T-helper 17 cell (primary cell): ENCODE measurements at places on chromosomes 3 and 15.

GRCh38 chr3:28989646-28990089 is 291.2 kb upstream of the RBMS3 start:
- no peak for DNase-seq

DNA sequence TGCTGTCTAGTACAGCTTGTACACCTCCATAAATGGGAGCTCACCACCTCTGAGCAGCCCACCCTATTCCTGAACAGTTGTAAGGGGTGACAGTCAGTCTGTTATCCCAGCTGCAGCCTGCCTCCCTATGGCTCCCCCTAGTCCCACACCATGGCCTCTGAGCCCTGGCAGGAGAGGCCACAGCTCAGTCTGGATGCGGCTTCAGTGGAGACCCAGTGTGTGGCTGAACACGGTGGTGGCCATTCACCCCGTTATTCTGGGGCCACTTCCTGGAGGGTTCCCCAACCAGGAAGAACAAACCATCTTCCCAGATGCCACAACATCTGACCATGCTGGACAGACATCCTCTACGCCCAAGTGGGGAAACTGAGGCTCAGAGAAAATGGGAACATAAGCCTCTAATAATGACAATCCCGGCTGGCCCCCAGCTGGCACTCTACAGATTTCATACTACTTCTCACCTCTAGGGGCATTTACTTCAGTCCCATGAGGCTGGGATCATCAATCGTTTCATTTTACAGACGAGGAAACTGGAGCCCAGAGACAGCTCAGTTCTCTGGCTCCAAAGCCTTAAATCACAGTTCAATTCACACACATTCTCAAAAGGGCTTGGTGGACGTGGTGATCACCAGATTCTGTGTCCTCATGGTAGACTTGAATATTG is 9.2 kb upstream of the GRIP2 start:
- DNase-seq: no peak

DNA sequence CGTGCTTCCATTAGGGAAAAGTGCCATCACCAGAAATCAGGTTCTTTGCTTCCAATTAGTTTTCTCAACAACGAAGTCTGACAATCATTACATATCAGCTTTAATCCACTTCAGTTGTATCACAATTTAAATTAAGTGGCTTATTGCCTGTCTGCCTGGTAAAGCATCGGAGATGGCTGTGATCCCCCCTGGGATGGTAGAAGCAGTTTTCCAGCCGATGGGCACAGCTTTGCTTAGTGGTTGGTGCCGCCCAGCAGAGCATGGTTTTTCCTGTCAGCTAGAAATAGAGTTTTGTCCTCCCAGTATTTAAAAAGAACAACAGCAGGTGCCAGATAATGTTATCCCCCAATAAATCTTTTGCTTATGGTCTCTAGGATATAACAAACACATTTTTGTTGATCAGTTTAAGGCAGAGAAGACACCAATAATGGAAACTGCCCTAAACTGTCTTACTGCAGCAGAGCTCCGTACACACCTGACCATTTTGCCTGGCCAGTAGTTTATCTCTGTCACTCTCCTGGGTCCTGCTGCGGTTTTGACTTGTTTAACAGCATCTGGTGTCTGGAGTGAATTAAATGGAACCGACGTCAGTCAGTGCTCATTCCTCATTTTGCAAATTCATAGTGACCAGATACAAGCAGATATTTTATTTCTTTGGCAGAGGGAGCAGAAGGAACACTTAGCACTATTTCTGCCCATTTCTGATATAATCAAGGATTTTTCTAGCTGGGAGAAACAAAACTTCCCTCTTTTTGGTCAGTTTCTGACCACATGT is 79.1 kb downstream of the SLC49A4 start:
- no peak for DNase-seq

DNA sequence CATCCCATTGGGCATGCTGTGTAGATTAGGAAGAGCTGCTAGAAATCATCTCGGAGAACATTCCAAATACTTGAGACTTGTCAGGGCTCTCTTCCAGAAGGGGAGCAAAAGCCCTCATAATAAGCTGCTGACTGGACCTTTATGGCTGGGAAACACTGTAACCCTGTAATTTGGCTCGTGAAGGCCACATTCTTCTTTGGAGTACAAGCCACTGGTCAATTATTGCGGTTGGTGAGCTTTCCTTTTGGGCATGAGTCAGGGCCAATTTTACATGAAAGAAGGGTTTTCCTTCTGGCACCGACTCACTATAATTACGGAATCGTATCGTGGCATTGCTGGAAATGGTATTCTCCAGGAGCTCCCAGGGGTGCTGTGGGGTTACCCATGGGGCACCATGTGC is 434.5 kb upstream of the RGMA start:
- DNase-seq: no peak

DNA sequence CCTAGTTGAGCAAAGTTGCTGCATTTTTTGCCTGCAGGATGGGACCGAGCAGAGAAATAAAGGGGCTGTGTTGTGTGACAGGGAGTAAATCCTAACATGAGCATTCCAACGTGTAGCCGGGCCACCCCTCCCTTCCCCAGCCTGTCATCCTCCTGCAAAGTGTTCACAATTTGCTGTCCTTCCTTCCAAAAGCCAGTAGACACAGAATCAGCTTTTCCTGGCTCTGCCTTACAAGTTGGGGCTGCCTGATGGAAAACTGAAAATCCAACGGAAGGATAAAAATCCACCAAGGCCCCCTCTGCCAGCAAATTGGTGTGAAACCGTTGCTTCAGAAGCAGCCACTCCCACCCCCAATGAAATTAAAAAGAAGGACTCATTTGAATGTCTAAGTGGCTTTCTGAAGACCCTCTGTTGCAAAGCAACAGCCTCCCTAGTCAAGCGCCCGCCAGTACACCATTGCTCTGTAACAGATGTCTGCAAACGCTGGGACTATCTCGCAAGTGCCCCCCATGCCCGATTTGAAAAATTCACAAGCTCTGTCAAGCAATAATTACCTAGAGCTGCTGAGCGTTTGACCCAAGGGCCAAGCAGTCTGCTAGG is 665 bp downstream of the FRMD4B start:
- no peak for DNase-seq

DNA sequence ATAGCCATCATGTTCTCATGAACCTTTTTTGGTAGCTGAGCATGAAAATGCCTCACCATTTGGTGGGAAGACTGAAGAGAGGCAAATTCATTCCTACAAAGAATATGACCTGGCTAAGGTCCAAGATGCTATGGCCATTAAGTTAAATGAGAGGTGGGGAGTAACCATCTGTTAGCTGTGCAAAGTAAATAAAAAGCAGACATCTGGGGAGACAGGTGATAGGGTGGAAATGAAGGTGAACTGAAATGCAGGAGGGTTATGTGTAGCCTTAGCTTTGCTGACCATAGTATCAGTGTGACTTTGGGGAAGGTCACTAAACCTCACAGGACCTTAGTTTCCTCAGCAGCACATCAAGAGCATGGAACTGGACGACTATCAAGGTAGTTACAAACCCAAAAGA is 111.0 kb upstream of the STRIT1 start:
- no peak for DNase-seq

DNA sequence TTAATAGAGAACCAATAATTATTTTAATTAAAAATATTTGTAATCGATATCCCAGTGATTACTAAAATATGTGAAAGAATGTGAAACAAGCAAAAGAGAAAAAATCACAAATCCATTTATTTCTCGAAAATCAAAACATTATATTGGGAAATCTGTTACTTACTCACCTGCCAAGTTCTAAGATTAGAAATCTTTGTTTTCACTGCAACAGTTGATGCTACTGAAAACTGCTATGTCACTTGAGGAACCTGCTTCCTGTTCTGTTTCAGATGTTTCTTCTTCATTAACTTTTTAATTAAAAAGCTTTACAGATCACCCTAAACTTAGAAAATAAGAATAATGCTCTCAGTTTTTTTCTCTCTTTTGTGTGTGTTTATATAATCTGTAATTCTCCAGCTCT is 13.7 kb upstream of the DPH6 start:
- no peak for DNase-seq

DNA sequence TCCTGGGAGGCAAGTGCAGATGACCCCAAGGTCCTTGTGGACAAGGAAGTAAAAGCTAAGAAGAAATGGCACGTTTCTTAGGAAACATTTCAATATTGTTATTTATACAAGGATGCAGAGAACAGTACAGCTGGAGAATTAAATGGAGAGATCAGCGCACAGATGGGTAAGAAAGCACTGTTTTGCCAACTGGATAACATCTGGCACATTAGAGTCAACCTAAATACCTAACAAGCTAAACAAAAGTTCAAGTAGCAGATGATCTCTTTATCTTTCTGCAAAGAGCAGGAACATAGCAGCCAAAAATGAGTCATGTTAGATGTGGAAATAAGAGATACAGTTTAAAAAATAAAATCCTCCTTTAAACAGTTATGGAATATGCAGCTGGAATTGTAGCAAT is 15.7 kb upstream of the DPPA4 start:
- no peak for DNase-seq
